ENCODE measurements at places on chromosomes 5 and 9.

DNA sequence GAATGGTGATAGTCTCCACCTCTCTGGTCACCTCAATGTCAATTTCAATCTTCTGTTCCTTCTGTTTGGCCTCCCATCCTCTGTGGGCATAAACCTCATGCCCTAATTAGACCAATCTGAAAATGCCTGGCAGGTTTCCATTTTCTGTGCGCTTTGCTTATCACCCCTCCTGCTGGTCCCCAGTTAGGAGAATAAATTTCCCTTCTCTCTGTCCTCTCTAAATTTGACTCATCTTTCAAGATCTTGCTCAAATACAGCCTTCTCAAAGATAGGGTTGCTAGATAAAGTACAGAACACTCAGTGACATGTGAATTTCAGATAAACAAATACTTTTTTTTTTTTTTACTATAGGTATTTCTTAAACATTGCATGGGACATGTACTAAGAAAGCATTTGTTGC, 69.4 kb upstream of the CD180 start:
- DNase-seq, result no peak

- DNase-seq, result no peak
Observed at GRCh38 chr9:133657120-133657661, 21.0 kb downstream of the DBH start.

- no peak for DNase-seq
Observed at GRCh38 chr5:133123297-133123696, 71.5 kb downstream of the HSPA4 start.

GRCh38 chr9:7246917-7247522, 489.2 kb downstream of the KDM4C start:
- no peak for DNase-seq

GRCh38 chr5:179112469-179113142, 52.4 kb downstream of the ZNF354C start:
- DNase-seq, result no peak

DNA sequence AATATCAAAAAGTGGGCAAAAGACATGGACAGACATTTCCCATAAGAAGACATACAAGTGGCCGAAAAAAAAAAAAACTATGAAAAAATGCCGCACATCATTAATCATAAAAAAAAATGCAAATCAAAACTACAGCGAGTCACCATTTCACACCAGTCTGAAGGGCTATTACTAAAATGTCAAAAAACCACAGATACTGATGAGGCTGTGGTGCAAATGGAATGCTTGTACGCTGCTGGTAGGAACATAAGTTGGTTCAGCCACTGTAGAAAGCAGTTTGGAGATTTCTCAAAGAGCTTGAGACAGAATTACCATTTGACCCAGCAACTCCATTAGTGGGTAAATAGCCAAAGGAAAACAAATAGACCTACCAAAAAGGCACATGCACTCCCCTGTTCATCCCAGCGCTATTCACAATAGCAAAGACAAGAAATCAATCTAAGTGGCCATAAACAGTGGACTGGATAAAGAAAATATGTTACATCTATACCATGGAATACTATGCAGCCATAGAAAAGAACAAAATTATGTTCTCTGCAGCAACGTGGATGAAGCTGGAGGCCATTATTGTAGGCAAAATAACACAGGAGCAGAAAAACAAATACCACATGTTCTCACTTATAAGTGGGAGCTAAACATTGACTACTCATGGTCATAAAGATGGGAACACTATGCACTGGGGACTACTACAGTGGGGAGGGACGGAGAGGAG, 110.6 kb upstream of the BOD1 start:
- DNase-seq, result no peak

DNA sequence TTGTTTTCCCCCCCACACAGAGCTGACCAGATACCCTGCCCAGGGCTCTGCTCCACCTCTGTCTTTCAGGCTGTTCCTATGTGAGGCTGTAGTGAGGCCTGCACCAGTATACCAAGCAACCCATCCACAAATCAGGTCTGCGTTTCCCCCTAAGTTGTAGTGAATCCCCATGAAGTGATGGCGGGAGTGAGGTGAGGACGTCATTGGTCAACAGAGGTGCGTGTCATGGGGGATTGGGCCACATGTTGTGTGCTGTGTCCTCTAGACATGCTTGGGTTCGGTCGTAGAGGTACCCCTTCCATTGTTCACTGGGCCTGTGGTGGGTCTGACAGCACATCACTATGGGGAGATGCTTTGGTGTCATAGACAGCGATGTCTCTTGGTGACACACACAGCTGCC, 184.6 kb downstream of the CACNA1B start:
- DNase-seq, result no peak

- no peak for DNase-seq
Observed at GRCh38 chr9:88803546-88804253, 187.6 kb upstream of the S1PR3 start.

DNA sequence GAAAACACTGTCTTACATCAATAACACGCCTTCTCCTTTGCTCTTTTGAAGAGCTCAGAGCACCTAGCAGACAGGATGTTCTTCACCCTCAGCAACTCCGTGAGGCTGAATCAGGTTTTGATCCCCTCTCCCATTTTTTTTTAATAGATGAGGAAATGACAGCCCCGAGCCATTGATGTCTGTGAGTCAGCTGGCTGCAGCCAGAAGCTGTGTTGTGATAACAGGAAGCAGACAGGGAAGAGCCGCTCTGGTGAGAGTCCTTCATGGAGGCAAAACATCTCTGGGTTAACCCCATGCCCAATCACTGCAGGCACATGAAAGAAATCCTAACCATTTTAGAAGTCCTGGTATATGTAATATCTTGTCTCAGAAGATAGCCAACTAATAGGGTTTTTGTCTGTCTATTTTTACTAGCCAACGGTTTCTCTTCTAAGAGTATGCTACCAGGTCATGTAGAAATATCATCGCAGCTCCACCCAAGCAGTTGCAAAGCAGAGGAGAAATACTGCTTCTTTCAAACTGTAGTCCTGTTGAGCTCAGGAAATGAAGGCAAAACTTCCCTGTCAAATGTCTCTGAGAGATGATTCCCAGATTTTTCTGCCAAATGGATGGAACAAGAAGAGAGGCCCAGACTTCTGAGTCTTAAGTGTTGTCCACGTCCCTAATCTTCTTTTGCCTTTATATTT, 568.9 kb downstream of the CCDC171 start:
- no peak for DNase-seq

- DNase-seq, result no peak
Observed at GRCh38 chr9:16318516-16319060, 551.9 kb downstream of the BNC2 start.

GRCh38 chr9:84207491-84207951, 133.0 kb downstream of the SLC28A3 start:
- DNase-seq, result no peak

DNA sequence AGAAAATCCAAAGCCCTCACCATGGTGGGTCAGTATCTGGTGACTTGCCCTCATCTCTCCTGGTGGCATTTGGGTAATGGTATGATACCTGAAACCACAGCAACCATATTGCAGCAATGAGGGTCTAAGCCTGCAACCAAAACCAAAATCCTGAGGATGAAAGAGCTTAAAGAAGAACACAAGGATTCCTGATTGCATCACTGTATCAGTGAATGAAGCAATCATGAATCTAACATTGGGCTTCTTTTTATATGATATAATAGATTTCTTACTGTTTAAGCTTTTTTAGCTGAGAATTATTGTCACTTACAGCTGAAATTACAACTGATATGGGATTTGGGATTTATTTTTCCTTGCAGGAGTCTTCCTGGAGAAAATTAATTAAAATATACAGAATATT, 269.9 kb downstream of the MEF2C start:
- DNase-seq, result no peak

- no peak for DNase-seq
Observed at GRCh38 chr5:172407241-172407691, 47.1 kb downstream of the SH3PXD2B start.

Data from esophagus squamous epithelium (tissue), 5 donors.